ENCODE measurements at places on chromosomes 5 and 9.
A peak's percentile ranks its signal among the peaks of the same experiment; 100 is the strongest.

DNA sequence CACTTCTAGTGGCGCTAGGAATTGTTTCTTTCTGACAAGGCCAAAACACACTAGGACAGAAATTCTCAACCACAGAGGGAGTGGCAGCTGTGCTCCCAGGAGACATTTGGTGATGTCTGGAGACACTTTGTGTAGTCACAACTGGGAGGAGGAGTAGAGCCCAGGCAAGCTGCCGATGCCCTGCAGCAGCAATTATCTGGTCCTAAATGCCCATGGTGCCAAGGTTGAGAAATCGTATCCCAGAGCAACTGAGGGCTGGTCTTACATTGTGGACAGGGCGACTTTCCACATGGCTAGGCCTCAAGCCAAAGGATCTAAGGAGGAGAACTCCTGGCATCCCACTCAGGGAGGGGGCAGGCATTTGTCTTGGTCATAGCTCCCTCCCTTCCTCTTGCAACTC lies 259.9 kb downstream of the GADD45G start:
- no peak for DNase-seq

GRCh38 chr5:131610198-131611063 lies 24.6 kb downstream of the RAPGEF6 start:
- DNase-seq, result peak; percentile 34

GRCh38 chr5:37740331-37741066 lies 99.3 kb downstream of the GDNF start:
- DNase-seq, result peak; percentile 58

DNA sequence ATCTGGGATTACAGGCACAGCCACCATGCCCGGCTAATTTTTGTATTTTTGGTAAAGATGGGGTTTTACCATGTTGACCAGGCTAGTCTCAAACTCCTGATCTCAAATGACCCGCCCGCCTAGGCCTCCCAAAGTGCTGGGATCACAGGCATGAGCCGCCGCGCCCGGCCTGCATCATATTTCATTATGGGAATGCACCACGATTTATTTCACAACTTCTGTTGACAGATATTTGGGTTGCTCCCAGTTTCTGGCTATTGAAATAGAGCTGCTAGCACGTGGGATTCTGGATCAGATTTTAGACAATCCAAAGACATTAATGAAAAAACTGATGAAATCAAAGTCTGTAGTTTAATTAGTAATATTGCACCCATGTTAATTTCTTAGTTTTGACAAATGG lies 48.4 kb upstream of the FUBP3 start:
- peak; percentile 18 for DNase-seq

GRCh38 chr9:15469406-15469805 lies 41.4 kb downstream of the PSIP1 start:
- no peak for DNase-seq

GRCh38 chr5:154794525-154795234 lies 39.5 kb downstream of the LARP1 start:
- no peak for DNase-seq

GRCh38 chr5:132184588-132184987 lies 43.1 kb downstream of the P4HA2 start:
- no peak for DNase-seq

- DNase-seq, result peak; percentile 59
Measured at GRCh38 chr9:36023260-36024048, 13.3 kb upstream of the RECK start.

- no peak for DNase-seq
Measured at GRCh38 chr5:43753069-43753468, 150.1 kb downstream of the NNT start.

GRCh38 chr9:136055715-136056545 lies 39.2 kb downstream of the NACC2 start:
- DNase-seq, result no peak

DNA sequence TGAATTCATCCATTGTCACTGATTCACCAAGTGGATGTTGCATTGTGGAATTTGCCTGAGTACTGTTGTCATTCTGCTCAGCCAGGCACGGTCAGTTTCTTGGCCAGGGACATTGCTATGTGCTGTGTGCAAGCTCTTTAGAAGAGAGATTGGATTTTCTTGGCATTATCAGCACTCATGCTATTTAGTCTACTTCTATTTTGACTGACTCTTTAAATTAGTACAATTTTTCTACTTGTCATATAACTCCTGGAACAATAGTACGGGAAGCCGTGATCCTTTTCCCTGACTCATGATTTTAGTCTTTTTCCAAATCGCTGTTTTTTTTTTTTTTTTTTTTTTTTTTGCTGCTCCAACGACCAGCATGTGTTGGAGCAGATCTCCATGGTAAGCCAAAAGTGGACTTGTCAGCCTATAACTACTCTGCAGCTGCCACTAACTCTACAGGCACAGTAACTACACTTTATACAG lies 129.7 kb downstream of the CDC42SE2 start:
- no peak for DNase-seq

DNA sequence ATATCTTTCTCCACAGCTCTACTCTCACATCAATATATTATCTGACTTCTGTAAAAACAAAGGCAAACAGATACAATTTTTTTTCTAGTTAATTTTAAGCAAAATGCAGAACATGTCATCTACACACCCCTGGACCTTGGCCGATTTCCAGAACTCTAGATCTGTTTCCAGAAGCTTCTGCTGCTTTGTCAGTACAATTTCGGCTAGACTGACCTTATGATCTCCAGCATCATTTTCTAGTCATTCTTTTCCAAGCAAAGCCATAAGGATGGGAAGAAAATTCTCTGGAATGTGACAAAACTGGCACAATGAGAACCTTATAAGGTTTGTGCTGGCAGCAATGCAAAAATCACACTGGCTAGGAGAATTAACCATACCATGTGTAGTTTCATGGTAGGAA lies 132.8 kb upstream of the MPDZ start:
- DNase-seq, result peak; percentile 13

DNA sequence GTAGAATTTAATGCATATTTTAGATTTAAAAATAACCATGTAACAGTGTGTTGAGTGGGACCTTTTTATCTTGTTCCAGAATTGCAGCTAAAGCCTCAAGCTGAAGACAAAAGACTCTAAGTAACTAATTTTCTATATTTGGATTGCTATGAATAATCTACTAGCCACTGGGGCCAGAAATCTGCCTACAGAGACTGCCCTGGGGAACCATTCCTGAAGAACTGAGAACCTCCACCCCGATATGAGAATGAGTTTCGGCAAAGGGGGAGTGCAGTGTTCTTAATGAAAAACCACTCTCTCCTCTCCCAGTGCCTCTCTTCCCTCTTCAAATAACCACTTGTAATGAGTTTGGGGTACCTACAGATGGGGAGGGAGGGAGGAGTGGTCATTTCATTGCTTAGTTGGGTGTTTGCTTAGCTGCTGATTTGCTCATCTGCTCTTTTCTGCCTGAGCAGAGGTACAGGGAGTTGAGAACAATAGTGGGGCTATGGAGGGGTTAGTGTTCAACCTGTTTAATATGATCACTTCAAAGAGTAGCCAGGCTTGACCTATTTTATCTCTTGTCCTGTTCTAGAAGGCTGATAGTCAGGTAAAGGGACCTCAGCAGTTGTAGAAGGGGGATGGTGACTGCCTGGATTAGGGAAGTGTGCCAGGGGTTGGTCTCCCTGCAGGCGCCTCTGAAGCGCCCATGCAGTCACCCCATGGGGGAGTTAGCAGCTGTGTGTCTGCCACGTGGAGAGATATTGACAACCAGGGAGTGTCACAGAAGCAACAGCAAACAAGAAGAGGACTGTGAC lies 47.7 kb downstream of the ATG10 start:
- DNase-seq, result no peak

DNA sequence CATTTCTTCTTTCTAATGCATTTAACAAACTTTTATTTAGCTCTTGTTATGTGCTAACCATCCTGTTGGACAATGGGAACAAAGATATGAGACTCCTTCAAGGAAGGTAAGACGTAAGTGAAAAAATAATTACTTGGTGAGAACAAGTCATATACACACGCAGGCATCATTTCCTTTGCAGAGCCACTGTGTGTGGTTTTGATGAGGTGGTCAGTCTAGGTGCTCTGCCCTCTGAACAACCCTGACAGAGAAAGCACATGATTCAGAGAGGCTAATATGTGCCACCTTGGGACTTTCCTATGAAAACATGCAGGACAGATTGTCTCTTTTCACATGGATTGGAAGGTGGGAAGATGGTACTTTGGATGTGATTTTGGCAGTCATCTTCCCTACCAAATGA lies 1162.5 kb upstream of the DMAC1 start:
- DNase-seq, result no peak
